ENCODE measurements at places on chromosomes 5 and 9. TPM values are rescaled to one million over a fixed set of nuclear protein-coding genes. Genes with fewer than 3 reads are reported as not detected.

- peak; percentile 17 for DNase-seq
Measured at GRCh38 chr5:180670586-180671359, 21.4 kb upstream of the FLT4 start.

DNA sequence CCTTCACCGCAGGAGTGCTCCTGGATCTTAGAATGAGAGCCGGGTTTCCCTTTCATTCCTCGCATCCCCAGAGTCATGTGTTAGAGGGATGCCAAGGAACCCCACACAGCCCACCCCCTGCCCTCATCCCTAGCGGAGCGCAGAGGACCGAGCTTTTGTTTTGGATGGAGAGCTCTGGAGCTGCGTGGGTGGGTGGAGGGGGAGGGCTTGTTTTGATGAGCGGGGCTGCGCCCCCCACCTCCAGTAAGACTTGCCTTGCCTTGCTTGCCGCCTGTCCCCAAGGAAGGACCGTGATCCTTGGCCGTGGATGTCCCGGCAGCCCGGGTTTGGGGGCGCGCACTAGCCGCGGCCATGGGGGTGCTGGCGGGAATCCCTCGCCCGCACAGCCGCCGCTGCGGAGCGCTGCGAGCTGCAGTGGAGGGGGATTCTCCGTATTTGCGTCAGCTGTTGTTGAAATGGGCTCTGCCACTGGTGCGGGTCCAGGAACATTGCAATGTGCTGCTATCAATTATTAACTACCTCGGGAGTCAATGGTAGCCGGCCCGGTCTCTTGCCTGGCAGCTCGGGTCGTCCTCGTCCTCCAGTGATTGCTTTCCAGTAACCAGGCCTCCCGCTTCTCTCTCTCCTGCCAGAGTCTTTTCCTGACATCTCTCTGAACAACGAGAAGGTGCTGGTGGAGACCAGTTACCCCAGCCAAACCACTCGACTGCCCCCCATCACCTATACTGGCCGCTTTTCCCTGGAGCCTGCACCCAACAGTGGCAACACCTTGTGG is 1.0 kb downstream of the EGR1 start:
- DNase-seq: no peak

GRCh38 chr9:71819115-71819739 is 50.9 kb upstream of the CEMIP2 start:
- DNase-seq: no peak

DNA sequence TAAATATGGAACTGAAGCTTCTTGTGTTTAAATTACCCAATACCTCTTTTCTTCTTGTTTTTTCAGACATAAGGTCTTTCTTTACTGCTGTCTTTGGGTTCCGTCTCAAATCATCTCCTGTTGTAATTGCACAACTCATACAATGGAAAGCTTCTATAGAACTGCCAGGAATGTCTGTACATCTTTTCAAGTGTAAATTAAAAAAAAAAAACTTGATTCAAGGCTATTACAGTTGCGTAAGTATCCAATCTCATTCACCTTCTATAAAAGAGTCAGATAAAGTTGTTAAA is 243.5 kb downstream of the ICE1 start:
- DNase-seq: no peak

GRCh38 chr9:113599646-113600022 is 136.1 kb downstream of the RGS3 start:
- no peak for DNase-seq

Gene NR6A1
- 1.7 TPM for total RNA-seq

Gene SLC6A19
- not detected for total RNA-seq

Gene AQP3
- total RNA-seq: 3.4 TPM

Gene ST8SIA4
- 65.2 TPM for total RNA-seq
